IMR-90 (cell line): ENCODE measurements at places on chromosomes 2 and 18. TPM values are rescaled to one million over a fixed set of nuclear protein-coding genes. Genes with fewer than 3 reads are reported as not detected.
A peak's percentile ranks its signal among the peaks of the same experiment; 100 is the strongest.

DNA sequence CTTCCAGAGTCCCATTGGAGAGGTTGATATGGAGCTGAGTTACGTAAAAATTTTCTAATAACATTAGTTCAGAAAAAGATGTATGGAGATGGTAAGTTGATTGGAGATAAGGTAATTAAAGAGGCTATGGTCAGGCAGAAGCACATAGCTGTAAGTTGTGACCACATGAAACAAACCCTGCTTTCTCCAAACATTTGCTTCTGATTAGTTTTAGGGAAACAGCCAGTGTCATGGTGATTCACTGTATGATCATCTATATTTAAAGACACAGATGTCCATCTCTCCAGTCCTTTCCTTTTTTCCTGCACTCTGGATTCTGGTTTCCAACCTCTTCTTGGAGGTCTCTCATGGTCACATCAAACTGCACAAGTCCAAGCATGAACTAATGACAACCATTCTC, 1550.8 kb upstream of the PIK3C3 start:
- peak; percentile 54 for DNase-seq

- DNase-seq, result no peak
Observed at GRCh38 chr2:30233271-30234009, 2.1 kb downstream of the LBH start.

GRCh38 chr2:153043385-153043784, 325.0 kb downstream of the ARL6IP6 start:
- no peak for DNase-seq

GRCh38 chr2:122210898-122211856, 455.7 kb downstream of the TSN start:
- DNase-seq, result no peak

GRCh38 chr2:169302364-169302763, 60.0 kb downstream of the LRP2 start:
- DNase-seq, result no peak

- peak; percentile 6 for DNase-seq
Observed at GRCh38 chr18:45107425-45107824, 426.7 kb downstream of the SETBP1 start.

DNA sequence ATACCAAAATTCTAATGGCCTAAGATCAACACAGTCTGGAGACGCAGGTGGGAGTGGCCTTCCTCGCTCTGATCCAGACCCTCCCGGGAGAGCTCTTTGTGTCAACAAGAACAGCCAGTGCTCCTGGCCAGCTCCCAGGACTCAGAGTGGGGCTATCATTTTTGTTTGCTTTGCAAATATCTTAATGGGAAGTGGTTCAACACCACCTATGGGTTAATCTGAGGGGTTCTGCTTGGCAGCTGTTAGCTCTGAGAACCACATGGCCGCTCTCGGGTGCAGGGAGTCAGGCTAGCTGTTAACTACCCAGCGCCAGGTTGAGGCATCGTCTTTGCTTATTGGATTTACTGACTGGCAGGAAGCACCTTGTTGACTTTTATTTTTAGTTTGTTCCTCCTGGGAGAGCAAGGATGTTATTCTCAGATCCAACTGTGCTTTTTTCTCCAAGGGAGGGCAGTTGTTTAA, 184.8 kb upstream of the SP5 start:
- peak; percentile 34 for DNase-seq

GRCh38 chr2:238138331-238139195, at the start of gene KLHL30:
TSS of gene KLHL30 (plus strand) at chr2:238138668. CDS start at chr2:238140755, 2,087 bp downstream.
- DNase-seq, result no peak

DNA sequence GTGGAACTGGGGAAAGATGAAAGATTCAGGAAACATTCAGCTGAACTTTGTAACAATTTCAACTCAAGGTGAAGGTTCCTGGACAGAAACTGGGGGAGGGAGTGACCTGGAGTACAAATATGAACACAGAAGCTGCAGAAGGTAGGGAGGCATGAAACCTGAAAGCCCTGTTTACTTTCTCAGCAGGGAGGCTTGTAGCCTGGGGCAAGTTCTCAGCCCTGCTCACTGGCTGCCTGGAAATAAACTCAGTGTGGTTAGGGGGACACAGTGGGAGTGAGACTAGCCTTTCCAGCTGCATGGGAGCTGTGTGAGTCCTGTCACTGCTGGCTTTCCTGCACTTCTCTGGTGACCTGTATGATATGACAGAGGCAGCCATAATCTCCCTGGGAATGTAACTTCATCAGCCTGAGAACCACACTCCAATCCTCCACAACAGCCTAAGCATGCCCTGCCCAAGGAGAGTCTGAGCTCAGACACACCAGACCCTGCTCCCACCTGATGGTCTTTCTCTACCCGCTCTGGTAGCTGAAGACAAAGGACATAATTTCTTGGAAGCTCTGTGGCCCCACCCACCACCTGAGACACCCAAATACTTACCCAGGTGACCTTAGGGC, 77.0 kb downstream of the ZSWIM2 start:
- no peak for DNase-seq

DNA sequence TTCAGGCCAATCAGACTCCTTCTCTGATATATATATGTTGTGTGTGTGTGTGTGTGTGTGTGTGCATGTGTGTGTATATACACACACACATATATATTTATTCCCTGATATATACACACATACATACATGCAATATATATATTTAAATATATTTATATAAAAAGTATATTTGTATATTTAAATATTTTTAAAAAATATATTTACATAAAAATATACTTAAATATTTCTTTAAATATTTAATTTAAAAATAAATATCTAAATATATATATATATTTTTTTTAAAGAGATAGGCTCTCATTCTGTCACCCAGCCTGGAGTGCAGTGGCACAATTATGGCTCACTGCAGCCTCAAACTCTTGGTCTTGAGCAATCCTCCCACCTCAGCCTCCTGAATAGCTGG, 281.3 kb downstream of the DYSF start:
- no peak for DNase-seq

GRCh38 chr18:73079920-73080319, 212.1 kb upstream of the NETO1 start:
- no peak for DNase-seq

GRCh38 chr2:70931376-70932000, 4.2 kb upstream of the ATP6V1B1 start:
- DNase-seq, result no peak

DNA sequence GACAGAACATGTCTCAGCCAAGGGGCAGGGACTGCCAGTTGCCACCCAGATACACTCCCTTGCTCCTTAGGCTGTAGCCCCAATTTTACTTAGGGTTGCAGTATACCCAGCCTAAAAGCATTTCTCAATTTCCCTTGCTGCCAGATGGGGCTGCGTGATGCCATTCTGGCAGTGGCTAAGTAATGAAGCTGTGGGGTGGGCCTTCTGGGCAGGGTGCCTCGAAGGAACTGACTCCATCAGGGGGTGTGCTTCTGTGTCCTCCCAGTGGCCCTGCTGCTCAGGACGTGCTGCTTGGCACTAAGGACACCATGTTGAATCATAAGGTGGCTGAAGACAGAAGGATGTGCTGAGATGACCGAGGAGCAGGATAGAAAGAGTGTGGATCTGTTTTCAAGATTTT, 74.2 kb downstream of the VWA3B start:
- DNase-seq, result no peak

- no peak for DNase-seq
Observed at GRCh38 chr2:227004482-227004881, 159.5 kb downstream of the COL4A4 start.

- no peak for DNase-seq
Observed at GRCh38 chr18:46265196-46266156, 161.3 kb downstream of the HAUS1 start.

GRCh38 chr2:119063177-119063576, 95.4 kb downstream of the C1QL2 start:
- no peak for DNase-seq

DNA sequence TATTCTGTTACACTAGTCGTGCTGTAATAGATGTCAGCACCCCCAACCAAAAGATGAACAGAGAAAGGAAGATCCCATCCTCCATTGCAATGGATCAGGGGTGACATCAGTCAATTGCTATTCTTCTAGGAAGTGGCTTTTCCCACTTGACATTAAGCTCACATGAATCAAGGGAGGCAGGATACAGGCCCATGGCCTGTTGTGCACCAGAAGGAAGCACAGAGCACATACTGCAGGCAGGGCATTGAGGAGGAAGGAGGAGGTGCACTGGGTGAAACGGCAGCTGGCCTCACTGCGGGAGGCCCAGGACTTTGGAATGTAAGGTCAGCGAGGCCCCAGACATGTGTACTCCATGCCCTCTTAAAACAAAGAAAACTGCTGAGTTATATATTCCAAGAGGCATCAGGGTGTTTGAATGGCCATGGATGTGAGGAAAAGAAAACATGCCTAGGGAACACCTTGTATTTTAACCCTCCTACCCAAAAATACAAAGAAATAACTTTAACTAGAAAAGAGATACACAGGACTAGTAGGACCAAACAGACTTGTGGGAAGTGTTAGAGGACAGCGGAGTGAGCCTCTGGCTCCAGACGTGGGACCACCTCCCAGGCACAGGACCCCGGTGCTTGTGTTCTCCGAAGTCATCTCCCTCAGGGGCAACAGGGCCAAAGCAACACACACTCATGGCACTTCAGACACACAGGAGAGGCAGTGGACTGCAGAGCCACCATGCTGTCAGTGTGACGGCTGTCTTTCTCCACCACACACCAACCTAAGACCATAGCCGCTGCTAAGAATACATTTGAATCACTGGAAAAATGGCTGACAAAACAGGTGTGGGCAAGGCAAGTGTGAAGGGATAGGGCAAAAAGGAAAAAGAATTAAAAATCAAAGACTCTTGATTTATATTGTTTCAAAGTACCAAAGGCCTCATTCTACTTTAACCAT, 51.4 kb upstream of the RIOK3 start:
- peak; percentile 73 for DNase-seq

PPIL3 gene
- 35.1 and 49.2 TPM in 2 replicates for total RNA-seq

ELOA2 gene
- total RNA-seq, result not detected in 2 replicates

TRABD2A gene
- 19.7 and 20.3 TPM in 2 replicates for total RNA-seq

GRHL1 gene
- total RNA-seq, result 0.18 and 0.56 TPM in 2 replicates

RIOK3 gene
- 38.9 and 61.4 TPM in 2 replicates for total RNA-seq
